ENCODE measurements at places on chromosomes 5 and 9. TPM values are rescaled to one million over a fixed set of nuclear protein-coding genes. Genes with fewer than 3 reads are reported as not detected.
A peak's percentile ranks its signal among the peaks of the same experiment; 100 is the strongest.

- DNase-seq, result no peak
- H3K36me3 ChIP-seq, result no peaks in the 10 kb centered on the region
- H3K27me3 ChIP-seq, result peaks cover 84% of the 10 kb centered on the region
- no peak overlapping the region for H3K4me3 ChIP-seq
- no peak overlapping the region for H3K27ac ChIP-seq
Measured at GRCh38 chr5:173247041-173247440, 12.0 kb upstream of the NKX2-5 start.

DNA sequence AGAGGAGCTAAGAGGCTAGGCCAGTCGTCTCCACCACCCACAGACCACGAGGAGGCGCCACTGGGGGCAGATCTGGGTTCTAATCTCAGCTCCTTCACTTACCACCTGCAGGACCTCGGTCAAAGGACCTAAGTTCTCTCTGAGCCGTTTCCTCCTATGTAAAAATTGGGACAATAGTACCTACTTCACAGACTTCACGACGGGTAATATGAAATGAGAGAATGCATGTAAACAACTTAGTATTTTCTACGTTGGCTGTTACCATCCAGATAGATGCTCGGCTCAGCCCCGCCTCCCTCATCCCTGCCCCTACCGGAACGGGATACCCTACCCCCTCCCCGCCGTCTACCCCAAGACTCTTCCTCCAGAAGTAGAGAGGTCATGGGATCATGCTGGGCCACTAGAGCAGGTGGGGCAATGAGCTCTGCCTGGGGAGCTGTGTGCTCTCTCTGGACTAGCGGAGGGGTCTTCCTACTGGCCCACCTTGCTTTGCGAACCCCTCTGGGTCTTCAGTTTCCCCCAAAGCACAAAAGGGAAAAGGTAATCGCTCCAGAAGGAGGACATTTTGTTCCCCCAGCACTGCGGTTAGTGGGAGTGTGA lies 541 bp downstream of the GNPDA1 start:
- peak overlapping the region; percentile 64 for H3K27ac ChIP-seq
- peak; percentile 51 for DNase-seq
- H3K4me1 ChIP-seq, result peaks cover 42% of the 10 kb centered on the region
- peak overlapping the region; percentile 67 for H3K4me3 ChIP-seq
- no peaks in the 10 kb centered on the region for H3K36me3 ChIP-seq

- H3K27me3 ChIP-seq, result no peaks in the 10 kb centered on the region
- no peak overlapping the region for H3K27ac ChIP-seq
- no peaks in the 10 kb centered on the region for H3K4me1 ChIP-seq
- H3K36me3 ChIP-seq, result no peaks in the 10 kb centered on the region
Measured at GRCh38 chr9:106588626-106589025, 274.3 kb upstream of the ZNF462 start.

GRCh38 chr9:26219961-26220360 lies 541.7 kb upstream of the TUSC1 start:
- DNase-seq, result no peak
- no peaks in the 10 kb centered on the region for H3K4me1 ChIP-seq
- H3K27me3 ChIP-seq, result no peaks in the 10 kb centered on the region
- no peak overlapping the region for H3K4me3 ChIP-seq
- H3K36me3 ChIP-seq, result no peaks in the 10 kb centered on the region

GRCh38 chr5:41883243-41883642 lies 13.0 kb upstream of the OXCT1 start:
- no peak overlapping the region for H3K4me3 ChIP-seq
- peaks cover 6% of the 10 kb centered on the region for H3K27me3 ChIP-seq
- no peaks in the 10 kb centered on the region for H3K36me3 ChIP-seq
- H3K27ac ChIP-seq, result no peak overlapping the region
- no peaks in the 10 kb centered on the region for H3K4me1 ChIP-seq

FLT4 gene
- not detected for polyA plus RNA-seq

SLC1A1 gene
- not detected for polyA plus RNA-seq

WNT8A gene
- polyA plus RNA-seq, result not detected
